H4 (cell line): ENCODE measurements at places on chromosomes 3 and 15. TPM values are rescaled to one million over a fixed set of nuclear protein-coding genes. Genes with fewer than 3 reads are reported as not detected.

GRCh38 chr3:54599716-54600115 is 328.1 kb downstream of the LRTM1 start:
- DNase-seq, result no peak

GRCh38 chr3:43738305-43738704 is 47.6 kb downstream of the ABHD5 start:
- no peak for DNase-seq

Gene MUC20
- total RNA-seq, result 0.17 and 0.39 TPM in 2 replicates

Gene GPR171
- not detected in 2 replicates for total RNA-seq

- DNase-seq, result no peak
Observed at GRCh38 chr3:13051066-13051465, 22.2 kb downstream of the IQSEC1 start.

Gene WNT7A
- not detected in 2 replicates for total RNA-seq

- peak; percentile 12 for DNase-seq
Observed at GRCh38 chr3:148269816-148270215, 427.9 kb upstream of the AGTR1 start.

Gene ULK3
- total RNA-seq, result 18.2 and 19.7 TPM in 2 replicates

Gene ABTB1
- total RNA-seq, result 1.2 TPM in 1 of 2 replicates, not detected in the other

GRCh38 chr15:38690719-38691332 is 126.2 kb upstream of the RASGRP1 start:
- peak; percentile 65 for DNase-seq

Gene ESYT3
- total RNA-seq, result 0.02 and 0.17 TPM in 2 replicates

GRCh38 chr3:65169961-65170360 is 482.2 kb upstream of the ADAMTS9 start:
- DNase-seq, result no peak

DNA sequence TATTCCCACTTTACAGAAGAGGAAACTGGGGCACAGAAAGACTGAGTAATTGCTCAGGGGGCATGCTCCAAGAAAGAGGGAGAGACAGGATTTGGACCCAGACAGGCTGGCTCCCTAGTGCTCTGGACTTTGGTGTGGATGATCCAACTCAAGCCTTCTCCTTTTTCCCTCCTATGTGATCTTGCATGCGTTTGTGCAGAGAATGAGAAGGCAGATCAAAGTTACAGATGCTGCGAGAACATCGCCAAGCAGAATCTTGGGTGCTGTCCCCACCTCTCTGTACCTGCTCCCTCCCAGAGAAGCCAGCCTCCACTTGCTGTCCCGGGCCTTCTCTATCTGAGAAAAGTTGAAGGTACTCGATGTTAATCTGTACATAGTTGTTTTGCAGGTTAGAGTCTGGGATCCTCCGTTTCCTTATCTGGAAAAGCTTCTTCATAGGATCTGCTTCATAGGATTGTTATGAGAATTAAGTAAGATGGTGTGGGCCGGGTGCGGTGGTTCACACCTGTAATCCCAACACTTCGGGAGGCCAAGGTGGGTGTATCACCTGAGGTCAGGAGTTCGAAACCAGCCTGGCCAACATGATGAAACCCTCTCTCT is 10.2 kb downstream of the GNB5 start:
- no peak for DNase-seq

GRCh38 chr15:72389231-72389630 is 8.9 kb upstream of the TMEM202 start:
- DNase-seq, result no peak

DNA sequence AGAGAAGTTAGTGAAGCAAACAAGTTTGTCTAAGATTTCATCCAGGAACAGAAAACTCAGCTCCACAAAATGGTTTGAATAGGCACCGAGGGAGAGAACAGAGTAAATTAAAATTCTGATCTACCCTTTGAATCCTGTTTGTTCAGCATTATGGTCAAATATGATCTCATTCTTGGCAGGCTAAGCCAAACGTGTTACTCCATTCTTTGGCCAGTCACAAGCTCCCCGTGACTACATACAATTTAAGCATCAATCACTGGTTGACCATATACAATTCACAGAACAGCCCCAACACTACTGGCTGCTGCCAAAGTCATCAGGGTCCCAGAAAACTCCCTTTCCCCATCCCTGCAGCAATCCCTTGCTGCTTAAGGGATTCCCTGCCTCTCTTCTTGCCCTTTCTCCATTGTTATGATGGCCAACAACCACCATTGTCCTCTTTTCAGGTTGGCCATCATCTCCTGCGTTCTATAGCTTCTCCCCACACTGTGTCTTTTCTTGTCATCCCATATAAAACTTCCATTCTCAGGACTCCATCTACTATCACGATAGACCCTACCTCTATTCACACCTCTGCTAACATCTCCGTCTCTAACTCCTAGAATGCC is 46.3 kb downstream of the GOLIM4 start:
- no peak for DNase-seq

DNA sequence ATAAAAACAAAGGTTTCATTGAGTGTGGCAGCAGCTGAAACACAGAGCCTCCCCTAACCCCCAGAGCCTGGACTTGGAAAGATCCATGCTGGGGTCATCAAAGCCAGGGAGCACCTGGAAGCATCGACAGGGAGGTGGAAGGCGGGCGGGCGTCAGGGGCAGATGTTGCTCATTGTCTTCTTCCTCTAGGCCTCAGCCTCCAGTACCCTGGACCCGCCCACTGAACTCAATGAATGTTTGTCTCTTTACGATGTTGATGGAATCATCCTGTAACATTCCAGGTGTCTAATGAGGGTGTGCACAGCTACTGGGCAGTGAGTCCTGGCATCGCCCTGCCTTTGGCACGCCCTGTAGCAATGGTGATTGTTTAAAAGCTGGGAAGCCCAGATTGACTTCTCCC is 9.8 kb downstream of the GP5 start:
- no peak for DNase-seq

DNA sequence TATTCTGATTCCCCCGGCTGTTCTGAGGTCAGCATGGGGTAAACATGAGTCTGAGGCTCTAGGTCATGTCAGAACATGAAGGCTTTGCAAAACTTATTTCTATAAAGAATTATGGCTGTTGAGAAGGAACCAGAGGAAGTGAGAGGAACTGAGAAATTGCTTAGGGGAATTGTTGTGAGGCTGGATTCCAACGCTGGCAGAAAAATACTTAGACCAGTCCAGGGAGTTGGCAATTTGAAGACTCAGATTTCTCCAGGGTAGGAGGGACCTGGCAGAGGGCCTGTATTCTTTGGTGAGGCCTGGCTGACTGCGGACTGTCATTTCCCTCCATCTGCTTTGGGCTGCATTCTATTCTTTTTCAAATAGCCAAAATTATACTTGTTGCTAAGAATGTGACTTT is 155.5 kb downstream of the PLD1 start:
- DNase-seq, result no peak

- DNase-seq, result no peak
Observed at GRCh38 chr3:34364335-34364734, 565.9 kb downstream of the PDCD6IP start.

Gene GP5
- total RNA-seq, result not detected in 2 replicates

Gene HIGD2B
- not detected in 2 replicates for total RNA-seq
